OCI-LY7 (cell line): ENCODE measurements at places on chromosomes 5 and 9.

DNA sequence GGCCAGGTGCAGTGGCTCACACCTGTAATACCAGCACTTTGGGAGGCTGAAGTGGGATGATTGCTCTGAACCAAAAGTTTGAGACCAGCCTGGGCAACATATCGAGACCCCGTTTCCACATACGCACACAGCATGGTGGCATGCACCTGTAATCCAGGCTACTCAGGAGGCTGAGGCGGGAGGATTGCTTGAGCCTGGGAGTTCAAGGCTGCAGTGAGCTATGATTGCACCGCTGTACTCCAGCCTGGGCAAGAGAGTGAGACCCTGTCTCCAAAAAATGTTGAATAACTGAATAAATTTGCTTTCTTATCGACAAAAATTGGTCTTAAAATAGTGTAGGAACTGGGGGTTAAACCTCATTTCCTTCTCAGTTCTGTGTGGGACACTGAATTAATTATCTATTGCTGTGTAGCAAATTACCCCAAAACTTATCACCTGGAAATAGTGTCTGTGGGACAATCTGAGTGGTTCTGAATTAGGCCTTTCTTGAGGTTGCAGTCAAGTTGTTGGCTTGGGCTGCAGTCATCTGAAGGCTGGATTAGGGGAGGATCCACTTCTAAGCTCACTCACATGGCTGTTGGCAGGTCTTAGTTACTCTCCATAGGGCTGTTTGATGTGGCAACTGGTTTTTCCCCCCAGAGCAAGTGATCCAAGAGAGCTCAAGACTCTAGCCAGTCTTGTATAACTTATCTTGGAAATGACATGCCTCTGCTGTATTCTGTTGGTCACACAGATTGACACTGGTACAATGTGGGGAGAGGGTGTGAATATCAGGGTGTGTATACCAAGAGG is 2.0 kb downstream of the SNX30 start:
- no peak for DNase-seq

GRCh38 chr9:20604562-20604961 is 17.7 kb downstream of the MLLT3 start:
- DNase-seq = no peak

DNA sequence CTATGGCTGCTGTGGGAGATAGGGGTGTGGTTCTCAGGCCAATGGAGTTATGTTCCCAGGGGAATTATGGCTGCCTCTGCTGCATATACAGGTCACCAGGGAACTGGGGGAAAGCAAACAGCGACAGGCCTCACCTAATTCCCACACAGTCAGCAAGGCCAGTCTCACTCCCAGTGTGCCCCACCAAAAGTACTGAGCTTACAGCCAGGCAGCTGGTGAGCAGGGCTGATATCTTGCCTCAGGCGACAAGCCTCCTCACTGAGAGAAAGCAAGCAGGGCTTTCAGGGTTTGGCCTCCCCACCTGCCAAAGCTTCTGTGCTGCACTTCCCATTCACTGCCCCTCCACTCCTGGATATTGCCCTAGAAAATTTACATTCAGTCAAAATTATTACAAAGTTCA is 273.8 kb upstream of the TARS1 start:
- DNase-seq = no peak

DNA sequence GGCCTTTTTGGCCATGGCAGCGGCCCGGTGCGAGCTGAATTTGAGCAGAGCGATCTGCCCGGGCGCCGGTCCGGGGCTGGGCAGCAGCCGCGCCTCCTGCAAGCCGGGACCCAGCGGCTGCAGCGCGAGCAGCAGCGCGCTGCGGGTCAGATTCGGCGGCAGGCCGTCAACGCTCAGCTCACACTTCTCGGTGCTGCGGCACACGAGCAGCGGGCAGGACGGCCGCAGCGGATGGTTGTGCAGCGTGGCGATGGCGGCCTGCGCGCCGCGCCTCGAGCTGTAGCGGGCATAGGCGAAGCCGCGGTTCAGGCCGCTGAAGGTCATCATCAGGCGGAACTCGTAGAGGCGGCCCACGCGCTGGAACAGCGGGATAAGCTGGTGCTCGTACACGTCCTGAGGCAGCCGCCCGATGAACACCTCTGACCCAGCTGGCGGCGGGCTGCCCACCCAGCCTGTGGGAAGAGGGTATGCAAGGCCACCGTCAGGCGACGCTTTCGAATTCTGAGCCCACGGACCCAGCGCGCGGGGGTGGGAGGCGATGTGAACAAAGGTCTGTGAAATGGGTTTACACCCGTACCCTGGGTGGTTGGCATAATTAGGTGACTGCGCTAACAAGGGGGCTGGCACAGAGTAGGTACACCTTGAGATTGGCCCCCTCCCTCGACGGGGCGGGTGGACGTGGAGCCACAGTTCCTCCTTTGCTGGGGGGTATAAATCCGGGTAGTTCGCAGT is 755 bp downstream of the DND1 start:
- no peak for DNase-seq

DNA sequence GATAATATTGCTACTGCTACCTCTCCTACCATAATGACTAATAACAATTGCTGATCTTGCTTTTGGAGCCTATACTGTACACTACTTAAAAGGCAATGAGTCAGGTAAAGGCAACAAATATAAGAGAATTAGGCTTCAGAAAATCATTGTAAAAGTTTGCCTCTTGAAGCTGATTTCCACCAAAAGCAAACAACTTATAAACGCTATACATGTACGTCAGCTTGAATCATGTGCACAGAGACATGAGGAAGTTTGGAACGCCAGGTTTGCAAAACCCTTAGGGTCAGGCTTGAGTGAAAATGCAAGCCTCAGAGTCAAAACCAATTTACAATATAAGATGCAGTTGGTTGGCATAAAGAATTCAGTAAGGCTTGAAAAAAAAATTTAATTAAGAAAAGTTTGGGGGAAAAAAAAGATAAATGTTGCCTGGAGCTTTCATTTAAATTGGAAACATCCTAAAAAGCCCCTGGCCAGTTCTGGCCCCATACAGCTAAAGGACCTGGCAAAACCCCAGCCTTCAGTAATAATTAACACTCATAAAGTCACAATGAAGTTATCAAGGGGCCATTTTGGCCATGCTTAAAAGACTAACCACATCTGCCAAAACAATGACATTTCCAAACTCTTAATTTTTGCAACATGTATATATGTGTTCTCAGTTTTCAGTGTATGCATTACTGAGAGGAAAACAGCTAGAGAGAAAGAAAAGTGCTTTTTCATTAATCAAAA is 181.0 kb upstream of the NFIL3 start:
- DNase-seq = no peak

DNA sequence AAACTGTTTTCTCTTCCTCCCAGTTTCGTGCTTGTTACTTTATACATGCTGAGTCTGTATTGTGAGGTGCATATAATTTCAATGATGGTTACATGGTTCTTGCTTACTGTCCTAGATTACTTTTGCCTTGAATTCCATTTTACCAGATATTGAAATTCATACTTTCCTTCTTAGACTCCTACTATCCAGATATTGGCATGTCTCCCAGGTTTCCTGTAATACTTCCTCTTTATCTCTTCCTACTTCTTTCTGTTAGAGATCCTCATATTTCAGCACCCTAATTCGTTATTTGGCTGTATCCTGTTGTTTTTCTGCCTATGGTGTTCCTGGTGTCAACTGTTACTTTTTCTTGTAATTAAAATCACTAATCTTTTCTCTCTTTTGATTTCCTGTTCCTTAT is 522.1 kb downstream of the CCDC171 start:
- no peak for DNase-seq

- DNase-seq = no peak
These were observed 208.5 kb upstream of the KCNN2 start for GRCh38 chr5:114153392-114153791.

DNA sequence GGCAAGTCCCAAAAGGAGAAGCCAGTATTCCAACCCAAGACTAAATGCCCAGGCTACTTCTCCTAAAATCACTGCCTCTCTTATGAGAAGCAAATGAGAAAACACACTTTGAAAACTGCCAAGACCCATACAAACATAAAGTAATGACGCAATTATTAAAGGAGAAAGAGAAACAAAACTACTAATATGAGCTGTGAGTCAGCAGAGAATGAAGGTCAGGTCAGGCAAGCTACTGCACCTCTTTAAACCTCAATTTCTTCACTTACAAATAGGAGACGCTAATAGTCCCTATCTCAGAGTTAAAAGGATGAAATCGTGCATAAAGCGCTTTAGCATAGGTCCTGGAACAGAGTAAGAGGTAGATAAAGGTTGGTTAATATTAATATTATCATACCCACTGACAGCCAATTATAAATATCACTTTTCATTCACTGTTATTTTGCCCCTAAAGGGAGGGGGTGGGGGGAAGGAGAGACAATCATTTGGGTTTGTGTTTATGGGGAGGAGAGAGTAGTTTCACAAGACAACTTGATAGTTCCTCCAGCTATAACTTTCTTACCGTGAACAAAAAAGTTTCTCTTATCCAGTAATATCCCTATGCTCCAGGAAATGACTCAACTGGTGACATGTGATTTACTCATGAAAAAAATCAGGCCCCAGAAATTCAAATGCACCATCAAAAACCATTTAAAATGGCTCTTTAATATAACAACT is 3.6 kb downstream of the PSMB7 start:
- DNase-seq = no peak

DNA sequence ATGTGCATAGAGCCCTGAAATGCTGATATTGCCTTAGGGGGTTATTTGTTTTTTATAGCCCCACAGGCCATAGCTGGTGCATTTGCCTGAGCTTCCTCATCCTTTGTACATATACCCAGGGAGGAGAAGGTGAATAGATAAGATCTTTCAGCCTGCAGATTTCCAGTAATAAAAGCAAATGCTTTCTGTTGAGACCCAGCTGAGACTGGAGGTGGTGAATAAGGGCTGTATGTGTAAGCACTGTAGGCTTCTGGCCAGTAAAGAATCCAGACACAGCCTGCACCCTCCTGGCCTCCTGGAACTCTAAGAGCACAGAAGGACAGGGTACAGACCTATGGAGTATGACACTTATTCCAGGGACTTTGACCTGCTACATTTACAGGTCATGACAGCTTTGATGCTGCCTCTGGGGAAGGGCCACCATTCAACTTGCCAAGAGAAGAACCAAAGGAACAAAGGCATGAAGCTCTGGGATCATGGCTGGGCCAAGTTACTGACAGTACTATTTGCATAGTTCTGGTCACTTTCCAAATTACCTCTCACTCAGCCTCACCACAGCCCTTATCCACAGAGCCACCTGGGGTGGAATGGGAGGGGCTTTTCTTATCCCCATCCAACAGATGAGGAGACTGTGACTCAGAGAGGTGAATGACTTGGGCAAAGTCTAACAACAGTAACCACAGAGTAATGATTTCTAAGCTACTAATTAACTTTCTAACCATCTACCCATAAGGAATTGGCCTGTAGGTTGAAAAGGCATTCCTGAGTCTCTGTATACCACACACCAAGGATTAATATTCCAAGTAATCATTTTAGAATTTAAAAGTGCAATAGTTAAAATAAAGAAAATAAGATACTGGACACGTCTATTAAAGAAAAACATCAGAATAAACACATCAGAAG is 604.5 kb upstream of the KLF4 start:
- DNase-seq = no peak

DNA sequence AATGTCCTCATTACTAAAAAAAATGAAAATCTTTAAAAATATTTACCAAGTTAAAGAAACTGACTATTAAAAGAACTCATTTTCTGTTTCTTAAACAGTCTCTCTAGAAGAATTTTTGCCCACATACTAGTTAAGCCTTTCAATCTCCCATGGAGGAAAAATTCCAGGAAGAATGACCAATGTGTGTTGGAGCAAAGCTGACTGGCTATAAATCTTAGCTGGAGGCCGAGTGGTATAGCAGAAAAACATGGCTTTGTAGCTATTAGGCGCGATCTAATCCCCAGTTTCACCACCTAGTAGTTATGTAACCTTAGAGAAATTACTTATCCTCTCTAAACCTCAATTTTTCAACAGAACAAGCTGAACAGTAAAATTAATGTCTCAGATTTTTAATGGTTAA is 135.5 kb upstream of the PRLR start:
- no peak for DNase-seq

- DNase-seq = no peak
These were observed 347.3 kb downstream of the TRIM36 start for GRCh38 chr5:114822436-114822835.

GRCh38 chr5:179918742-179919486 is 11.2 kb upstream of the TBC1D9B start:
- DNase-seq = no peak

GRCh38 chr5:86354664-86355063 is 263.1 kb upstream of the COX7C start:
- DNase-seq = no peak

DNA sequence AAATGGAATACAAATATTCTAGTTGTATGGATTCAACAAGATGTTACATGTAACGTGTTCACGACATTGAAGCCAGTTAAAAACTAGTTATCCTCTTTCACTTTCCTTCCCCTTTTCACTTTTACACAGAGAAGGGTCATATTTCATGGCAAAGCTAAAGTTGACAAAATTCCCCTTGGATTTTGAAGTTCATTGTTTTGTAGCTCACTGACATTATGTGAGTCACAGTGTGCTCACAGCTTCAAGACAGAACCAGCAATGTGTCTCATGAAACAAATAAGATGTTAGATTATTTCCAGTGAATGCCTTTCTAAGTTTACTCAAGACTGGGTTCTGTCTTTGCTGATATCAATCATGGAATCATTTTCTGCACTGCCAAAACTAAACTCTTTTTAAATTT is 535.5 kb upstream of the GRIN3A start:
- no peak for DNase-seq

- no peak for DNase-seq
These were observed 2125.8 kb upstream of the WWC1 start for GRCh38 chr5:166165596-166165995.

DNA sequence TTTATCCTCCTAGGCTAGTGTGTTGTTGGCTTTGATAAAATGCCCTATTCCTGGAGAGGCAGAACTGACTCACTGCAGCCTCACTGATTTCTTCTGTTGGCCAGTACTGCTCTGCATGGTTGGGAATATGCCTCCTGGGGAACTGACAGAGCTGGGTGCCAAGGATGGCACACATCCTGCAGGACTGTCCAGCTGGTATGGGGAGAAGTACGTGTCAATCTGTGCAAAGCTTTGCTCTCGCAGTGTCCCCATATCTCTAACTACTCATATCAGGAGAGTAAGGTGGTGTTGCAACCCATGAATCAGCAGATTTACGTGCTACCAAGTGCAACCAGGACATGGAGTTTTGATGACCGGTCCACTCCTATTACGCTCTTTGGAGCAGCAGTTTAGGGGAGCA is 74.7 kb downstream of the TEK start:
- DNase-seq = no peak
